ENCODE measurements at places on chromosomes 13 and 19.

DNA sequence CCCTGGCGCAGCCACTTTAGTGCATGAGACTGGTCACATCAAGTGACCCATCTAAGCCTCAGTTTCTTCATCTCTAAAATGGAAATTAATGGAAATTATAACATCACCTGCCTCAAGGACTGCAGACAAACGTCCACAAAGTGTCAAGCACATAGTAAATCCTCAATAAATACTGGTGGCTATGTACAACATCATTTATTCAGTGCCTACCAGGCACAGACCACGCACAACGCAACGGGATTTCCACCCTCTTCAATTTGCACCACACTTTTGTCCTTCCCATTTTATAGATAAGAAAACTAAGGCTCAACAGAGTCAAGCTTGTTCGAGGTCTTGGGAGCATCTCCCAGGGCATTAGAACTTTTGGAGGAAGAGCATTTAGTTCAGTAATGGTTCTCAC lies 1.4 kb downstream of the ELAVL1 start:
- DNase-seq = no peak

GRCh38 chr19:2982983-2983350 lies 5.6 kb downstream of the TLE6 start:
- DNase-seq = no peak

GRCh38 chr19:1446713-1447481 lies 3.0 kb upstream of the APC2 start:
- no peak for DNase-seq

GRCh38 chr13:24670961-24671381 lies 9.2 kb upstream of the ATP12A start:
- no peak for DNase-seq

- no peak for DNase-seq
These were observed 160.5 kb downstream of the TM9SF2 start for GRCh38 chr13:99661791-99662190.

DNA sequence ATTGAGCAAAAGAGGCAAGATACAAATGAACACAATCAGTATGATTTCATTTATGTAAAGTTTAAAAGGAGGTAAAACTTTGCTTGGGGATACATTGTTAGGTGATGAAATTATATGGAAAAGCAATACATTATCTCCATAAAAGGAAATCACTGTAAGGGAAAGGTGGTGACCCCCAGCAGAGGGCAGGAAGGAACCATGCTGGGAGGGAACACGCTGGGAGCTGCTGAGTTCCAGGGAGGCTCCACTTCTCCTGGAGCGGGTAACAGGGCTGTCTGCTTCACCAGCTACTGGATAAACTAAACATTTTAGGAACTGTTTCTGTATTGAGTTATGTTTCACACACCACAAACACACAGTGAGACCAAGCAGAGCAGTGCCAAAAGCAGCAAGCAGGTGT lies 91.2 kb downstream of the KATNAL1 start:
- no peak for DNase-seq

DNA sequence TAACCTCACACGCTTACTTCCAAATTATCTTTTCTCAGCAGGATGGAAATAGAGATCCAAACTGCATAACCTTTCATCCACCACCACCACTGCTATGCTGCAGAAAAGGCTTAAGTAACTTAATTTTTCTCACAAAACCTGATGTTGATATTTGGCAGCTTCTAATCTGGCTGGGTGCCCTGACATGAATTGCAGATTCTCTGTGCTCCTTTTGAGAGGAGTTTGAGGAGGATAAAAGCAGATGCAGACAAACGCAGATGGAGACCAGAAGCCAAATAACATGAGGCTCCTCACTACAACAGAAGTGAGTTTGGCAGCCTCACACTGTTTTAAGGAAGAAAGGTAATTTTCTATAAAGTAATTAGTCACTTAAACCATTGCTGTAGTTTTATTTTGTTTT lies 646.2 kb upstream of the ATXN8OS start:
- no peak for DNase-seq

DNA sequence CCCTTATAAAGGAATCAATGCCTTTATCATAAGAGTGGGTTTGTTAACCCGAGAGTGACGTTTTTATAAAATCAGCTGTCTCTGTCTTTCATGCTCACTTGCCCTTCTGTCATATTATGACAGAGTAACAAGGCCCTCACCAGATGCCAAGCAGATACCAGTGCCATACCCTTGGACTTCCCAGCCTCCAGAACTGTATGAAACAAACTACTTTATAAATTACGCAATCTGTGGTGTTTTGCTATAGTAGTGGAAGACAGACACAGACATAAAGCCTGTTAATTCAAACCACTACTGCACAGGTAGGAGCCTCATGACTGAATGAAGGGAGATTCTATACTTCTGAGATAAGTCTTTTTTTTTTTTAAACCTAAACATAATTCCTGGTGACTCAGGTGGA lies 4.6 kb downstream of the VN1R1 start:
- DNase-seq = no peak

GRCh38 chr19:47187797-47188196 lies 43.2 kb downstream of the BBC3 start:
- DNase-seq = no peak

- DNase-seq = no peak
These were observed 30.5 kb downstream of the PPP1R37 start for GRCh38 chr19:45123440-45123850.

DNA sequence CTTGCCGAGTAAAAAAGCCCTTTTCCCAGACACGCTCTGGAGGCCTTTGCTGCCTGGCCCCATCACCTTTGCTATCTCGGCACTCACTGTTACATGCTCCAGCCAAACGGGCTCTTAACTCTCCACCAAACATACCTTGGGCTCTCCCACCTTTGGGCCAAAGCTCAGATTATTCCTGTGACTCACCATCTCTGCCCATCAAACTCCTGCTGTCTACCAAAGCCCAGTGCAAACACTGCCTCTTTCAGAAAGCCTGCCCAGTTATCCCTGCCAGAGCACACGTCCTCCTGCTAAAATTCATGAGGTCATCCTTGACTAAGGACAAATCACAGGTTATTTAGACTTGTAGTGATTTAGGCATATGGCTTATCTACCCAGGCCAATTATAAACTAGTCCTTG lies 48.1 kb upstream of the SERPINE3 start:
- no peak for DNase-seq

DNA sequence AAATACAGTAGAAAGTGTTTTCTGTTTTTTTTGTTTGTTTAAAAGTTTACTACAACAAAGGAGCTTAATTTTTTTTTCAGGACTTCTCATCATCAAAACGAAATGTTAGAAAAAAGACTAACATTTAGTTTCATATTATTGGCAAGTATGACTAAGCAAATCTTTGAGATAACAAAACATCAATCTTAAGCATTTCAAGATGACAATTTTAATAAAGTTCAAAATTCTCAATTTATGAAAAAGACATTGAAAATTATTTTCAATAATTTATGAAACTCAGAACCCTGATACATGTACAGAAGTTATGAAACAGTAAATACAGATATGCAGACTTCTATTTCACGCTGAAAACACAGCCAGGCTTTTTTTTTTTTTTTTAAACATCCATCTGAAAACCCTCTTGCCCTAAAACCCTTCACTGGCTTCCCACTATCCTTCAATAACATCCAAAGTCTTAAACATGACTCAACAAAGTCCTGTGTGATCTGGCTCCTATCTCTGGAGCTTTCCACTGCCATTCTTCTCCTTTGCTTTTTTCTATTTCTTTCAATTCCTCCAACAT lies 3.9 kb downstream of the RBM26 start:
- DNase-seq = no peak

DNA sequence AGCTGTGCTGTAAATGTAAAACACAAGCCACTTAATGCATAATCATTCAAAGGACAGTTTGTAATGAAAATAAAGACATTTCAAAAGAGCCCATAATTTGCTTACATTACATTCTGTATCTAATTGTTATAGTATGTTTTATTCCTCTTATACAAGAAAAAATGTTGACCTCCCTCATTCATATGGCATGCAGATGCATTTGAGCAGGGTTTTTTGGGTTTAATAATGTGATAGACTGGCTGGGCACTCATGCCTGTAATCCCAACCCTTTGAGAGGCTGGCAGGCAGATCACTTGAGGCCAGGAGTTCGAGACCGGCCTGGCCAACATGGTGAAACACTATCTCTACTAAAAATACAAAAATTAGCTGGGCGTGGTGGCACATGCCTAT lies 11.6 kb upstream of the ARL11 start:
- DNase-seq = no peak

- no peak for DNase-seq
These were observed 155.5 kb downstream of the COL4A1 start for GRCh38 chr13:110151462-110151861.

GRCh38 chr13:59360108-59360507 lies 803.6 kb downstream of the DIAPH3 start:
- DNase-seq = no peak

GRCh38 chr13:85298387-85298924 lies 500.8 kb downstream of the SLITRK6 start:
- DNase-seq = no peak

DNA sequence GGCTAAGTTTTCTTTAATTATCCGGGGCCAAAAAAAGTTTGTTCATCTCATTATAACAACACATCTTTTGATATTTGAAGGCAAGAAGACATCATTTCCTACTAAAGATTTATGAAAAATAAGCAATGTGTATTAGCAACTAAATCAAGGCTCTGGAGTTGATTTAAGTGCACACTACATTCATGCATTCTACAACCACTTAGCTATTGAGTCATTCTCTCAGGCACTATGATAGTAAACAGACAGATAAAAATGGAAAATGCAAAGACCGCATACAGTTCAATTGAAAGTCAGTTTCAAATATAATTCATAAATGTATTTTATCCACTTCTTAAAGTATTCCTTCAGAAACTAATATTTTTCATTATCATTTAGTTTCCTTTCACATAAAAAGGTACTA lies 1395.2 kb downstream of the PCDH9 start:
- DNase-seq = no peak

DNA sequence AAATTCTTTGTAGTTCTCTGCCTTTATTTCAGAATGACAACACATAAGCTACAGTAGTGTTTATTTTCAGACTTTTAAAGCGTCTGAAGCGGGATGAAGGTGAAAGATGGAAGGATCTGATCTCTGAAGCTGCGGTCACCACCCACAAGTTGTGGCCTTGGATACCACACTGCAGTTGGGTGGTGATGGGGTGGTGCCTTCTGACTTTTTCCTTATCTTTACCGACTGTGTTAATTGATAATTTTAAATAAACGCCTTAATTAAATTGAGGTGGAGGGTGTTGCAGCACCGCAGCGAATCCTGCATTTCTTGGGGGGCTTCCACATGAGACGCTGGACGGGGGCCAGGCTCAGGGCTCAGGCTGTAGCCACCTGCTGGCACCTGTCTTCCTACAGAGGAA lies 1.3 kb downstream of the TFDP1 start:
- no peak for DNase-seq

- DNase-seq = no peak
These were observed 13.8 kb downstream of the PAK4 start for GRCh38 chr19:39139305-39139874.

- no peak for DNase-seq
These were observed 5.6 kb upstream of the PRKD2 start for GRCh38 chr19:46722421-46723022.

DNA sequence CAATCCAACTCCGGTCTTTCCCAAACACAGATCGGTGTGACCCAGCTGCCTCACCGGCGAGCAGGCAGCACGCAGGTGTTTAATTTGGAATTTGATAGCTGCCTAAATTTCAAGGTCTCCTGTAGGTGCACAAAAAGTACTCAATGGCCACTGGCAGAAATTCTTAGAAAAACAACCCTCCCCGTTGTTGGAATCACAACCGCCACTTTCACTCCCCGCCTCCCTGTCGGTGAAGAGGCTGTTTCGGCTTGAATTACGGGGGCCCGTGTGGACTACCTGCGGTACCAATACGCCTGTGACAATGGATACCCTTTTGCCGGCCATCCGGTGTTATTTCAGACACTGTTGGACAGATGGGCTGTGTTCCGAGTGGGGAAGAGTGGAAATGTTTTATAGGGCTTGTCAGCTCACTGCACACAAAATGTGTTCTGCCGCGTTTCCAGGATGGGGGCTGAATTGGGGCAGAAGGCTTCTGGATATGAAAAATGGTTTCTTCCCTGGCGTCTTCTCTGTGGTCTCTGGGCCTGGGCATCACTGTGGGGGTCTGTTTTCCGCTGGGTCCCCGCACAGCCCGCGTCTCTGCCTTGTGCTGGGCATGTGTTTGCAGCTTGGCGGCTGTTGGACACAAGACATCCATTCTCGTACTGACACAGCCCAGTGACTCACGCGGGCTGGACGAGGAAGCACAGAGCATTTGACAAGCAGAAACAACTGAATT lies 45.4 kb downstream of the ZIC5 start:
- DNase-seq = no peak

DNA sequence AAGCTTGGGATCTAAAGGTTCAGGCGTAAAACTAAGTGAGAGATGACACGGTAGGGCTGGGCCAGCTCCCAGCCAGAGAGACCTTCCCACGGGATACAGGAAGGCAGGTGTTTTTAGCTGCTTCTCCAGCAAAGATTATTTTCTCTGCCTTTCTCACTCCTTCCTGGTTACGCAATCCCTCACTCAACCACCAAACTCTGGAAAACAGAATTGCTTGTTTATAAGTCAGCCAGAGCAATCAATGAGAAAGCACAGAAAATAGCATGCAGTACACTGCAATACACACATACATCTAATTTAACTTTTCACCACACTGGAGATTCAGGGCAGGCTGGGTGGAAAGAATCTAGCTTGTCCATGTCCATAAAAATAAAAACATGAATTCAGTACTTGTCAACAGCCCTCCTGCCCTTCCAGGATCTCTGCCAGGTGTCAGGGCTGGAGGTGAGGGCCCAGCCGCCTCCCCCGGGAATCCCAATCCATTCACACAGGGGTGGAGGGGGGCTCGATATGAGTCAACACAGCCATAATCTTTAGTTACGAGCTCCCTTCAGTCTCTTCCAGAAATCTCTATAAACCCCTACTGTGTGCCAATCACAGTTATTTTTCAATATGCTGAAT lies 12.2 kb downstream of the RHPN2 start:
- DNase-seq = no peak

DNA sequence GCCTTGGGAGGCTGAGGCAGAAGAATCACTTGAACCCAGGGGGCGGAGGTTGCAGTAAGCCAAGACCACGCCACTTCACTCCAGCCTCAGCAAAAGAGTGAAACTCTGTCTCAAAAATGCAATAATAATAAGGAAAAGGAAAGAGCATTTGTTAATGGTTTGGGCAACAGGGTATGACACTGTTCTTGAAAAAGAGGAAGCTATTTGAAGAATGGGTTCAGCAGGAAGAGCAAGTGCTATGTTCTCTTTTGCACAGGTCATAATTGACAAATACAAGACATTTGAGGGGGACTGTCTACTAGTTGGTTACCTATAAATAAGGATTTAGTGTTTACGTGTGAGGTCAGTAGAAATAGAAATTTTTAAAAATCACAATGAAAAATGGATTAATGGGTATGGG lies 218.3 kb downstream of the DCT start:
- DNase-seq = no peak

GRCh38 chr13:22235950-22236290 lies 565.0 kb downstream of the FGF9 start:
- DNase-seq = no peak

Measured in activated naive CD8-positive, alpha-beta T cell treated with anti-CD3 and anti-CD28 coated beads, Interleukin-2, amount 50 U/mL, for 16 hours (primary cell).